GM20000 (cell line): ENCODE measurements at places on chromosomes 2 and 18.

GRCh38 chr2:4937550-4937949, 754.6 kb upstream of the SOX11 start:
- no peak for DNase-seq

GRCh38 chr18:75213611-75214331, 3.2 kb downstream of the TSHZ1 start:
- no peak for DNase-seq

GRCh38 chr2:75497256-75497655, 63.5 kb downstream of the EVA1A start:
- no peak for DNase-seq

GRCh38 chr18:28999726-29000125, 822.8 kb upstream of the CDH2 start:
- DNase-seq: no peak

GRCh38 chr18:33583901-33584300, 5.9 kb downstream of the ASXL3 start:
- no peak for DNase-seq

DNA sequence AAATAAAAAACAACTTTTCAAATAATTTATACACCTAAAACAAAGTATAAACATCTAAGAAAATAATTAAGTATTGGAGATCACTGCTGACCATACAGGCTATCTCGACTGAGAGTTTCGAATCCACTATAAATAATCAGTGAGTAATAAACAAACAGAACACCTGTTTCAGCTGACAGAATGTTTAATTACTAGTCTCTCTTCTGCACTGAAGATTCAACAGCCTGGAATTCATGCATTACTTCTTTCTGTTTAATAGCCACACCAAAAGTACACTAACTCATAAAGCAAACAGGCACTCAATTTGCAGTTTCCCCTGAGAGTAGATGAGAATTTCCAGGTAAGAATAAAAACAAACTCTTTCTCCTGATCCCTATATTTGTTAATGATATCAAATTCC, 138.5 kb downstream of the RBMS1 start:
- DNase-seq: no peak

- no peak for DNase-seq
These were observed 675.0 kb downstream of the IRS1 start for GRCh38 chr2:226124548-226125011.

DNA sequence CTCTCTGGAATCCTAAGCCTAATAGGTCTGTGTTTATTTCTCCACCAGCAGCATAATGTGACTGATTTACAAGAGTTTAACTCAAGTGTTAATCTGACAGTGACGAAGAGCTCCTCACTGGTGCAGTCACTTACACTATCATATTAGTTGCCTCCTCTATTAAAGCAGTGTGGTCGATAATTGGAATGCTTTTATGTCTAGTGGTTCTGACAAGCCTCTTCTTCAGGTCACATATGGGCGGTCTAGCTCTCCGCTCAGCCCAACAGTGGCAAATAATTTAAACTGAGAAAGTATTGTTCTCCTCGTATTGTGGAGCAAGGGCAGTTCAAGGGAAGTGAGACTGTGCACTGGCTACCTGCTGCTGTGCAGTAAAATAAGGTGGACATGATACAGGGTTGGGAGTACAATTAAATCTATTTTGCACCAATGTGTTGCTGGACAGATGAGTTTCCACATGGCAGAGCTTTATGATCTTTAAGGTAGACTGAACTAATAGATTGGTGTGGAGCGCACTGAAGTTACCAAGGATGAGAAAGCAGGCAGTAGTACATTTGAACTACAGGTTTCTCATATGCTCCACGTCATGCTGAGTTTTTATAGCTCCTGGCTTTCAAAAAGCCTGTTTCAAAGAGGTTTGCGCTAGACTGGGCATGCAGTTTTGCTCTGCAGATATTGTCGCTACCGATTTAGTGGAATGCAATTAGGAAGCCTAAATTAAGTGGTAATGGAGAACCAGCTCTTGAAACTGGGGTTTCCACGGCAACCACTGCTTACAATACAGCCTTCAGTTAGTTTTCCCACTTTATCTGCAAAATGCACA, 151.7 kb upstream of the POU3F3 start:
- no peak for DNase-seq

- peak; percentile 50 for DNase-seq
These were observed 2.1 kb downstream of the PDIA6 start for GRCh38 chr2:10810202-10811161.

DNA sequence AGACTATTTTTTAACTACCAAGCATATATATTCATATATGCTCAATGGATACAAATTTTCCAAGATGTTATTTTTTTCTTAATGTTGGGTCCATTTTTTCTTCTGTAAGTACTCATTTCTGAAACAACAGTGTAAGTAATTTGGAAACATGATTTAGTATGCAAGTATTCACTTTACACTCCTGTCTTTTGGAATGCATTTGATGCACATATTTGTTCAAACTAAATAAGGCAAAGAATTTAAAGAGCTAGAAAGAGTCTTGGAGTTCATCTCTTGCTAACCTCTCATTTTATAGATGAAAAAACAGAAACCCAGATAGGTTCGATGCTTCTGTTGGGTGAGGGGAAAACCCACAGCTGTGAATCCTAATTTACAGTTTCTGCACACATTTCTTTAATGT, 439.5 kb upstream of the RAB12 start:
- no peak for DNase-seq

DNA sequence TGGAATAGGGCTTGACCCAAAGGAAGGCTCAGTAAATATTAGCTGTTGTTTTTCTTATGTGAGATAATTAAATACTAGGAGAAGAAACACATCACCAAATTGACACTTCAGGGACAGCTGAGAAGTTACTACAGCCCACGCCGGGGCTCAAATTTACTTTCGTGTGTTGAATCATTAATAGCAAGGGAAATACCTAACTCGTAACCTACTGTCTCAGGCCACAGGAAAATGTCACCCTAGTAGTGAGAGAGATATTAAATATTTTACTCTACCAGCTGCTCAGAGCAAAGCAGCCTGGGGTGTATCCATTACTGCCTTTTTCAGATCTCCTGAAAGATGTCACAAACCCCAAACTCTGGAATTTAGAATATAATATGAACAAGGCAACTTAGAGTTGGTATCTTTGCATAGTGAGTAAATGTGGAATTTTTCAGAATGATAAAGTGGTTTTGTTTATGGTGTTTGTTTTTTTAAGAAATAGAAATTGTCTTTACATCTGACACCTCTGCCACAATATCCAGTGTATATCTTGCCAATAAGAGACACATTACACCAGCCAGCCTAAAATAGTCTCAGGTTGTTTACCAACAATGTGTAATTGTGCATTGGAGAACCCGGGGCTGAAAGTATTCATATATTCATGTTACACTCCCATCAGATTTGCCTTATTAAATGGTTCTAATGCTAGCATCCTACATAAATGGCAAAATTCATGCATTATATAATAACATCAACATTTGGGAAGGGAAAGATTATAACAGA, 48.4 kb downstream of the ATP8B1 start:
- peak; percentile 33 for DNase-seq

- no peak for DNase-seq
These were observed 29.3 kb downstream of the FABP1 start for GRCh38 chr2:88098558-88098900.

DNA sequence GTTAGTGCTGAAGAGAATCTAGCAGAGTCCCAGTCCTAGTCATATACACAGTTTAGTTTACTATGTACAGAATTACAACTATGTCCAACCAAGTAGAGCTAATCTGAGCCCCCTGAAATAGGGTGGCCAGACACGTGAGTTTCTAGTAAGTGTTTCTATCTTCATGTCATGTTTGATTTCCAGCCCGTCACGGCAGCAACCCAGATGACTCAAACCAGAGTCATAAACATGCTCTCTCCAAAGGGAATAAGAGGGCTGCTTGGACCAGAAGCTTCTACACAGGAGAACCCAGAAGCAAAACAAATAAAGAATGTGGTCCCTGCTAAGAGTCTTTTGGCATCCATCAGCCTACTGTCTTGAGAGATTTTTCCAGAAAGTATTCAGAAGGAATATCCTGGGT, 64.9 kb upstream of the WIPF1 start:
- no peak for DNase-seq

- no peak for DNase-seq
These were observed 807.8 kb downstream of the TRIB2 start for GRCh38 chr2:13524492-13524891.

DNA sequence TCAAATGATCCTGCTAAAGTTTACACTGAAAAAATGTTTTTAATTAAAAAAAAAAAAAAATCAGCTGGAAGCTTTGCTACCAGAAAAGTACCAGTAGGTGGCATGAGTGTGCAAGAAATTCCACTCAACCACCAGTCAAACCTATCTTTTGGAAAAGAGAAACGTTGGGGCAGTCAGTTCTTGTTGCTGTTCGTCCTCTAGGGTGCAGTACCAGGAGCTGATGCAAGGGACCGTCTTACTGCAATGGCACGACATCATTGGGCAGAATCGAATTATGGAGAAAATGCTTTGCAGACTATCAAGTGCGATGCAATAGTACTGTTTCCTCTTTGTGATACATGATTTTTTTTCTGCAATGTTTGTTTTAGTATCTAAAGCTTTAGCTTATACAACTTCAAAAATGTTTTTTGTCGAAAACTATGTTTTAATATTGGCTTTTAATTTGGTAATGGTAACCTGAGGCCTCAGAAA, 18.3 kb downstream of the YPEL5 start:
- DNase-seq: peak; percentile 80

- DNase-seq: no peak
These were observed 94.9 kb downstream of the RNF152 start for GRCh38 chr18:61797696-61798590.
